ENCODE measurements at places on chromosomes 16 and 17. TPM values are rescaled to one million over a fixed set of nuclear protein-coding genes. Genes with fewer than 3 reads are reported as not detected.
A peak's percentile ranks its signal among the peaks of the same experiment; 100 is the strongest.

GRCh38 chr17:292531-293382 is 59.9 kb downstream of the RPH3AL start:
- no peak for DNase-seq

DNA sequence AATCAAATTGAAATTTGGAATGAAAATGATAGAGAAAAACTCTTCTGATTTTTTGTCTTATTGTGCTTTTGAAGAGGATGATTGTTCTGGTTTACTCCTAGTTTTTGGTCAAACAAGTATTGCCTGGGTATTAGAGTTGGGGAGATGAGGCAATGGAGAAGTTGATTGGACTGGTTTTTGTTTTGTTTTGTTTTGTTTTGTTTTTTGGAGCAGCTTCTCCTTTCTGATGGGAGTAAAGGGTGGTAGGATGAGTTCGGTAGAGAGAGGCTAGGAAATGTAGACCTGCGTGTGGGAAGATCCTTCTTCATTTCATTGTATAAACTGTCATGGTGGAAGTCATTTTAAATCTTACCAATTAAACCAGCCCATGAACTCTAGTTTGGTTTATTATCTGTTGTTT is 17.7 kb downstream of the ATP6V0A1 start:
- DNase-seq, result no peak

DNA sequence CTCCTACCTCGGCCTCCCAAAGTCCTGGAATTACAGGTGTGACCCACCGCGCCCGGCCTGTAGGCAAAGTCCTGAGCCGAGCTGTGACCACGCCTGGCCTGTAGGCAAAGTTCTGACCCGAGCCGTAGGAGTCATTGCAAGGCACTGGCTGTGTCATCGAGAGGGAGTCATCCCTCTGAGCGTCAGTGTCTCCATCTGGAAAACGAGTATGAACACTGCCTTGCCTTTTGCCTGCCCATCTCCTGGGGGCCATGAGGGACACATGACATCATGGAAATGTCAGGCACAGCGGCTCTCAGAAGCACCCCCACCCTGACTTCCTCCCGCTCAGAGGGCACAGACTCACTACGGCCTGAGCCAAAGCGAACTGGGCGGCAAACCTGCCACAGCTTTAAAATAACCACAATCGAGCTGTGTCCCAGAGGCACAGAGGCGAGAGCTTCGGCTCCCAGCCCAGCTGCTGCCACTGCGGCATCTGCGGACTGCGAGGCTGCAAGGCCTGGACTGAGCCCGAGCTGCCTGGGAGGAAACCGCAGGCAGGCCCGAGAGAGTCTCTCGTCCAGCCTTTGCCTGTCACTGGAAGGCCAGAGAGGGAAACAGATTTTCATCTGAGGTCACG is 50.8 kb downstream of the RPH3AL start:
- peak; percentile 52 for DNase-seq

- no peak for DNase-seq
Observed at GRCh38 chr16:57969451-57970123, 1.3 kb downstream of the CNGB1 start.

GRCh38 chr16:28067604-28068379 is 4.3 kb upstream of the GSG1L start:
- no peak for DNase-seq

DNA sequence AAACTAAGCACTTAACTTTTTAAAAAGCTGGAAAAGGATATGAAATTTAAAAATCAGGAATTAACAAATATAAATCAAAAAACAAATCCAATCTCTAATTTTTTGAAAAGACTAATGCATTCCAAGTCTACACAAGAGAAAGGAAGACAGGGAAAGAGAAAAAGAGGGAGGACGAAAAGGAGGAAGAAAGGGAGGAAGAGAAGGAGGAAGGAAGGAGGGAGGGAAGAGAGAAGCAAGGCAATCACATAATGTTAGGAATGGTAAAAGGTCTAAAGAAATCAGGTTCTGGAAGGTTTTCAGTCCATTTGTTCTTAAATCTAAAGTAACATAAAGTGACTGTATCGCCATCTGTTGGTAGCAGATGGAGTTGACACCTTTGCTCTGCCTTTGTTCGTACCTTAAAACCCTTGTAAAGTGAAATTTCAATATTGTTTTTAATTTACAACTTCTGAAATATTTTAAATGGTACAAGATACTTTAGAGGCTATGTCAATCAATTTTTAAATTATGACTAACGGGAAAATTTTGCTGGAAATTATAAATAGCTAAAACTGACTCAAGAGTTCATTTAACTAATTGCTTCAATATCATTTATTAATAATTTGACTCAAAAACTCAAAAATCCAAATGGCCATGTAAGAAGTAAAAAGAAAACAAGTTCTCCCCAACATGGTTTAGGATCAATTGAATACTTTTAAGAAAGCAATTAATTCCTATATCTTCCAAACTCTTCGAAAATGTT is 20.4 kb upstream of the CDYL2 start:
- DNase-seq, result peak; percentile 48

The ANKRD40CL gene
- polyA plus RNA-seq, result 0.15 TPM

The FAHD1 gene
- 14.8 TPM for polyA plus RNA-seq

The CBFA2T3 gene
- 15.8 TPM for polyA plus RNA-seq

The SLC16A13 gene
- polyA plus RNA-seq, result 1.0 TPM

The PRAC2 gene
- not detected for polyA plus RNA-seq
